ENCODE measurements at places on chromosomes 5 and 9. TPM values are rescaled to one million over a fixed set of nuclear protein-coding genes. Genes with fewer than 3 reads are reported as not detected.

DNA sequence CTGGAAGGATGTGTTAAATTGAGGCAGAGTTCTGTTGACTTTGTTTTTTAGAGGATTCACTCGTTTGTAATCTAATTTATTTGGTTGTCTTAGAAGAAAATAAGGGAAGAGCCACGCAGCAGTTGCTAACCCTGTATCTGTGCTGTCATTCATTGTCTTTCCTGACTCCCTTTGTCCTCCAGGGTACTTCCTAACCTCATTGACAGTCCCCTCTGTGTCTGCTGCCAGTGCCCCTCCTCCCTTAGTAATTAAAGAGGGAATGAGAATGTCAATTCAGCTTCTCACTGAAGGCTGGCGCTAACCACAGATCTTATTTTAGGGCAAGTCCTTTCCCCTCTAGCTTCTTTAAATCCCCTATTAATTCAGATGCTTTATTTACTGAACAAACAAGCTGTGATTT, 84.0 kb downstream of the MAST4 start:
- H3K4me3 ChIP-seq: no peak overlapping the region
- H3K27ac ChIP-seq: peak overlapping the region; percentile 59
- no peaks in the 10 kb centered on the region for H3K36me3 ChIP-seq
- H3K4me1 ChIP-seq: peaks cover 30% of the 10 kb centered on the region

DNA sequence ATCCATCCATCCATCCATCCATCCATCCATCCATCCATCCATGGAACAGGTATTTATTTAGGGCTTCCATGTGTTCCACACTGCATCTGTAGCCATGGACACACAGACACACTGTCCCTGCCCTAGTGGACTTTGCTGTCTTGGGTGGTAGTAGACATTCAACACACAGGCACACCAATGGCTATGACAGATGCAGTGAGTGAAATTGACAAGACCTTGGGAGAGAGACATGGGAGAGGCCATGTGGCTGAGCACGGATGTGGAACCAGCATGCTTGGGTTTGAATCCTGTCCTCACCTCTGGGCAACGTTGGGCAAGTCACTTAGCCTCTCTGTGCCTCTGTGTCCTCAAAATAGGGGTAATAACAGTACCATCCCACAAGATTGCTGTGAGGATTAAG, 45.3 kb downstream of the STOM start:
- no peak for DNase-seq
- no peak overlapping the region for H3K4me3 ChIP-seq
- no peaks in the 10 kb centered on the region for H3K27me3 ChIP-seq

GRCh38 chr5:55636683-55637082, 75.4 kb downstream of the SLC38A9 start:
- no peak overlapping the region for H3K27ac ChIP-seq
- H3K4me1 ChIP-seq: no peaks in the 10 kb centered on the region
- no peak for DNase-seq
- peaks cover 3% of the 10 kb centered on the region for H3K27me3 ChIP-seq
- H3K4me3 ChIP-seq: no peak overlapping the region
- no peaks in the 10 kb centered on the region for H3K36me3 ChIP-seq

SV2C gene
- total RNA-seq: 17.8 TPM

RNF180 gene
- total RNA-seq: 9.1 TPM

SPATA6L gene
- 0.59 TPM for total RNA-seq

GPSM1 gene
- total RNA-seq: 140 TPM

DNA sequence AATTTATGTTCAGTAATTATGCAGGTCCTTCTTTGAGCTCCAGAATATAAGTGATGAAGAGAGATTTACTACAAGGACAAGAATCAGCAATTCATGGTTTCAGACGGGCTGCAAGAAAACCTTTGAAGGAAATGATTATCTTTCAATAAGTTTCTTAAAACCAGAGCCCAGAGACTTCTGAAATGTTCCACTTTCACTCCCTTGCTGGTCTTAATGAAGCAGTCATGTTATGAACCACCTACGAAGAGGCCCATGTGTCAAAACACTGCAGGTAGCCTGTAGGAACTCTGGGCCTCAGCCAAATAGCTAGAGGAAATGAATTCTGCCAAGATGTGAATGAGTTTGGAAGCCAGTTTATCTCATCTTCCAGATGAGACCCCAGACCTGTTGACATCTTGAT, 505.9 kb upstream of the MEF2C start:
- no peaks in the 10 kb centered on the region for H3K27me3 ChIP-seq
- DNase-seq: no peak
- no peaks in the 10 kb centered on the region for H3K4me1 ChIP-seq
- H3K27ac ChIP-seq: no peak overlapping the region

DNA sequence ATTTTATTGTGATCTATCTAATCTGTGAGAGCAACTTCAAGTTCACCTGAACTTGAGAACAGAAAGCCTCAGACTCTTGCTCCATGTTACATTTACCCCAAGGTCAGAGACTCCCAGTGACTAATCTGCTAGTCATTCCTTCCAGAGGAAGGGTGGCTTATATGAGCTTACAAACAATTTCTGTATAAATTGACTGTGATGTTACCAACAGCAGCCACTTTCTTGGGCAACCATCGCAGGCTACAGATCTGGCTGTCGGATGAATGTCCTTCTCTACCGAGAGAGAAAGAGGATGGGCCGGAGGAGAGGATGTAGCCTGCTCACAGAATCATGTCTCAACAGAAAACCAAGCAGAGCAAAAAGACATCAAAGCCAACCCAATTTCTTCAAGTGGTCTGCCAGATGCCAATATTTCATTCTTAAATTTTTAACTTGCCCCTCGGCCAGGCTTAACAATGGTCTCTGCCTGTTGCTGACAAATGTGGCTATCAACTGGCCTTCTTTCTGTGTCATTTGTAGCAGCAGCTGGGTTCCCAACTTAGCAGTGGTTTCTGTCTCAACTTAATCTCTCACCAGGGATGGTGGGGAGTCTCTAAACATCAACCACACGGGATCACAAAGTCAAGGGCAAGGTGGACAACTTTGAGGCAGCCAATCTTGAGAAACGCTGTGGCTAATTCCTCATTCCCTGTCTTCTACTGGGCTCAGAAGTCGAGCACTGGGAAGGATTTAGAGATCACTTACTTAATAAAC, 81.3 kb downstream of the RAPGEF1 start:
- H3K4me3 ChIP-seq: no peak overlapping the region
- no peak for DNase-seq
- H3K27ac ChIP-seq: no peak overlapping the region
- H3K4me1 ChIP-seq: peaks cover 46% of the 10 kb centered on the region

- H3K27ac ChIP-seq: no peak overlapping the region
- no peaks in the 10 kb centered on the region for H3K36me3 ChIP-seq
- no peak overlapping the region for H3K4me3 ChIP-seq
- H3K27me3 ChIP-seq: peaks cover 2% of the 10 kb centered on the region
- no peak for DNase-seq
Measured at GRCh38 chr5:56076486-56076885, 81.7 kb upstream of the IL6ST start.

DNA sequence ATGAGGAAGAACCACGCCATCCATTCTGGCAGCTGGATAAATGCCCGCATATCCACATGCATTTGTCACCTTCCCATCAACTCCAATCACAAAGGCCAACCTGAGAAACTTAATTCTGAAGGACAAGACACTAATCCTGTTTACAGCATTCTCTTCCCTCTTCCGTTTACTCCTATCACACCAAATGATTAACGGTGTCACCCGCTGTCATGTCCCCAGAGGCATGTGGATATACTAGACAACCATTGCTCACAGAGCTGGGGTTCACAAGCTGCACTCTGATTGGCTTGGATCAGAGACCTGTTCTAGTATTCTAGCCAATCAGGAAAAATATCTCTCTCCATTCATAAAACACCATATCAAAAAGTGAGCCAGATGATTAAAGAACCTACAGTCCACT, 3.6 kb downstream of the MACROH2A1 start:
- DNase-seq: no peak
- H3K27me3 ChIP-seq: peaks cover 10% of the 10 kb centered on the region
- H3K36me3 ChIP-seq: no peaks in the 10 kb centered on the region
- peaks cover 34% of the 10 kb centered on the region for H3K4me1 ChIP-seq

DNA sequence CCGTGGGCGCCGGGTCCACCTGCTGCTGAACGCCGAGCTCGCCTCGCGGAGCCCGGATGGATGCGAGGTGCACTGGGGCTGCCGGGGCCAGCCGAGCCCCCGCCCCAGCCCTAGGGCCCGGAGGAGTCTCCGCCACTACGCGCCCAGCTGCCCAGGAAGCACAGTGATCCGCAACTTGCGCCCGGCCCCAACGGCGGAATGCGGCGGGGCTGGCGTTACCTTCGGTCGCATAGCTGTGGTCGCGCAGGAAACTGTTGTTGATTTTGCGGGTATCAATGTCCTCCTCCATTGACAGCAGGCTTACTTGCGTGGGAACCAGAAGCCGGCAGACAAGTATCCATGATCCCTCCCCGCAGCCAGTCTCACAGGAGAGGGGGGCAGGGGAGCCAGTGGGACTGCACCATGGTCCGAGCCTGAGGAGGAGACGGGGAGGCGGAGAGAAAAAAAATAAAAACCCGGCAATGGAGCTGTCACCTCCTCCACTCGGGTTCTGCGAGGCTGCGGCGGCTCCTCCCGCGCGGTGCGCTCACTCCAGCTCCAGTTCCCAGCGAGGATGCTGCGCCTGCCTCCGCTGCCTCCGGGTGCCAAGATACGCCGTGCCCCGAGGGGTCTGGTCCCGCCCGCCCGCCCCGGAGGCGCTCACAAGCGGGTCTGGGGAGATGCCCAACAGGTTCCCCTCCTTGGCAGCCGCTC, 628 bp downstream of the PPP2R2B start:
- H3K36me3 ChIP-seq: no peaks in the 10 kb centered on the region
- H3K27me3 ChIP-seq: peaks cover 8% of the 10 kb centered on the region
- no peak overlapping the region for H3K27ac ChIP-seq
- H3K4me3 ChIP-seq: peak overlapping the region; percentile 91

GRCh38 chr5:135456238-135457099, 4.3 kb upstream of the TIFAB start:
- no peak overlapping the region for H3K27ac ChIP-seq
- no peak overlapping the region for H3K4me3 ChIP-seq
- peaks cover 3% of the 10 kb centered on the region for H3K27me3 ChIP-seq

LCN10 gene
- total RNA-seq: not detected

DNA sequence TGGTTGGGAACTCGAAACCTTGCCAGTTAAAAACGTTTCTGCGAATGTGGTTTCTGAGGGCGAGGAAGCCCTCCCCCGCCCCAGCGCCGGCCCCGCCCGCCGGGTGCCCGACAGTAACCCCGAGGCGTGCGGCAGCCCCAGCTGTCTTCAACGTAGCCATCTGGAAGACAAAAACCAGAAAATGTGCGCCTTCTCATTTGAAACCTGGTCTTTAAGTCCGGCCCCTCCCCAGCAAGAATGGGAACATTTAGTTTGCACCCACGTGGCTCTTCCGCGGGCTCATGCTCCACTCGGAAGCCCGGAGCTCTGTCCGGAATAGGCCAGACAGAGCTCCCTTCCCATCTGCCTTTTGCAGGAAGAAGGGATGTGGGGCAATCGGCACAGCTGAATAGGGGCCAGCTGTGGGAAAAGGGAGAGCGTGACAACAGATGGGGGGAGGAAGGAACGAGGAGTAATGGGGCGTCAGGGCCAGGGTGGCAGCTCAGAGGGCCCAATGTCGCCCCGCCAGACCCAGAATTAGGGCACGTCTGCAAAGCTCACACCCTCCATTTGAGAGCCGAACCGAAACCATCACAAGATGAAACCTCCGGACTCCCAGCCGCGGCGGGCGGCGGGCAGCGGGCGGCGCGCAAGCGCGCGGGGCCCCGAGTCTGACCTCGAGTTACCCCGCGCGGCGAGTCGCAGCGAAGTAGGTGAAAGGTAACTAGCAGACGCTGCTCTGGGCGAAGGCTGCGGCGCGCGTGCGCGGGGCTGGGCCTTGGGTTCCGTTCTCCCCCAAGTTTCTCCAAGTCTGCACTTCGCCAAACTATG, 63.4 kb upstream of the ABCA1 start:
- H3K4me3 ChIP-seq: peak overlapping the region; percentile 90
- peaks cover 27% of the 10 kb centered on the region for H3K27me3 ChIP-seq
- H3K4me1 ChIP-seq: peaks cover 41% of the 10 kb centered on the region
